ENCODE measurements at places on chromosomes 4 and X.
A peak's percentile ranks its signal among the peaks of the same experiment; 100 is the strongest.

DNA sequence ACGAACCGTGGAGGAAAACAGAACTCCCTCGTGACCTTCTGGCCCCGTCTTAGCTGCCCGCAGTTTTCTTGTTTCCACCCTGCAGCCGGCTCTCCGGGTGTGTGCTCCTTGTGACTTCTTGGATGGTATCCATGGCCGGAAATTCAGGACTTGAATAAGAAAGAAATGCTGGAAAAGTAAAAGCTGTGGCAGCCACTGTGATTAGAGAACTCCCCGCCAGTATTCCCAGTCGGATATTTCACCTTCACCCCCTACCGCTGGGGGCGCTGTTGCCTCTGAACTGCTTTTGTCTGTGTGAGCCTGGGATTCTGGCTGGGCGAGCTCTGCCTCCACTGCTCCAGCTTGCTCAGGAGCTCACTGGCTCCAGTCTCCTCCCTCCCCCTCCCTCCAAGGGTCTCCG is 41.5 kb upstream of the CYP4V2 start:
- no peak for DNase-seq

GRCh38 chrX:46587158-46587557 is 13.6 kb downstream of the CHST7 start:
- DNase-seq = no peak

DNA sequence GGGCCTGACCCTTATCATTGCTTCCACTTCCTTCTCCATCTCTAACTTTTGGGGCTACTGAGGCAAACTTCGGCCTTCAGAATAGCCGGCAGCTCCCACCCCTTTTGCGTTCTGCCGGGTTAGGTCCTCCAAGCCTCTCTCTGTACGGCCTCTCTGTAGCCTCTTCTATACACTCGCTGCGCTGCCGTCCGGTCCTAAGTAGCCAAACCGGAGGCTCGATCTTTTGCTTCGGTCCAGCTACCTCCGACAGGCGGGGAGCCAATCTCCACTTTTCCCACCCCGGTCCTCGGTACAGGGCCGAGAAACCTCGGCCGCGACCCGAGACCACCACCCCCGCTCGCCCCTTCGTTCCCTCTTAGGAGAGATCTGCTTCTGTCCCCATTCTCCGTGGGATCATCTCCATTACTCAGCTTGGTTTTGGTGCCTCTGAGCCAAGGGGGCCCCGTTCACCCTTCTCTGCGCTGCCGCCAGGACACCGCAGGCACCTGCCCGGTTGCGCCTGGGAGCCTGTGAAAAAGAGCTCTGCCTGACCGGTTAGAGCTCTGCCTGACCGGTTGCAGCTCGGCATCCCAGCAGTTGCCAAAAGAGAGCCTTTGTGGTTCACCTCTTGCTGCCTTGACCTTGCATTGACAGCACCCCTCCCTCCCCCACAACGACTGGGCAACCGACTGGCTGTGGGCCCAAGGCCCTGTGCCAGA is 1.0 kb upstream of the HTR2C start:
- no peak for DNase-seq

DNA sequence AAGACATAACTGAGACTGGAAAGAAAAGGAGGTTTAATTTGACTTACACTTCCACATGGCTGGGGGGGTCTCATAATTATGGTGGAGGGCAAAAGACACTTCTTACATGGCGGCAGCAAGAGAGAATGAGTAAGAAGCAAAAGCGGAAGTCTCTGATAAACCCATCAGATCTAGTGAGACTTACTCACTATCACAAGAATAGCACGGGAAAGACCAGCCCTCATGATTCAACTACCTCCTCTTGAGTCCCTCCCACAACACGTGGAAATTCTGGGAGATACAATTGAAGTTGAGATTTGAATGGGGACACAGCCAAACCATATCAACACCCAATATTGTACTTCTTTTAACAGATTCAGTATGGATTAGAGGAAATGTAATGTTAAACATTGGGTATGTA is 646.6 kb downstream of the ANKRD50 start:
- no peak for DNase-seq

- DNase-seq = no peak
Measured at GRCh38 chrX:100445593-100445992, 35.5 kb upstream of the PCDH19 start.

DNA sequence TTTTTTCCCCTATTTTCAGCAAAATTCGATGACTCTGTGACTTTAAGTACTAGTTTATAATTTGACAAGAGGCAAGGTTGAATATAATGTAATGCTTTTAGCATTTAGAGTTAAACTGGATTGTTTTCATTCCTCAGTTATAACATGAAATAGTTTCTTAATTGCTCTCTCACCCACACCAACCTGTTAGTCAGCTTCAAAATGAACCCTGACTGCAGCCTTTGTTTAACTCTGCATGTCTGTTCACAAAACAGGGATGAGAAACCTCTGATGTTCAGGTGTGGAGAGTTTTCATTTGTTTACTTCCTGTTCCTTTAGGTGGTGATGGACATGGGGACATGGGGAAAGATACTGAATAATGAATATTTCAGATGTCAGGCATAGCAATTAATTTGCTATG is 49.9 kb upstream of the MND1 start:
- no peak for DNase-seq

DNA sequence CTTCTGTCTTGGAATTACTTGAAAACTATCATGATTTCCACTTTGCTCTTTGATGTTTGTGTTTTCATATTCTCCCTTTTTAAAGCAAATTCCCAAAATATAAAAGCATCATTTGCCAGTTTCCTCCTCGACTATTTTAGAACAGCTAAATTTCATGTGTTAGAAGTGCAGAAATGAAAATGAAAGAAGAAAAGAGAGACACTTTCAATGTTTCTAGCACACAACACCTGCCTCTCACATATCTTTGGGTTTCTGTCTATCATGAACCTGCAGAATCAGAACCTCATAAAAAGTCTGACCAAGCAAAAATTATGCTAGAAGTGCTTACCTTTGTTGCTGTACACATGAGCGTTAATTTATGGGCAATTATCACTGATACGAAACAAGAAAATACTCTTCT is 1.9 kb upstream of the NEUROG2 start:
- no peak for DNase-seq

- peak; percentile 70 for DNase-seq
Measured at GRCh38 chr4:2942532-2943363, 20.5 kb downstream of the NOP14 start.

GRCh38 chr4:155854582-155855226 is 11.4 kb downstream of the ASIC5 start:
- no peak for DNase-seq

DNA sequence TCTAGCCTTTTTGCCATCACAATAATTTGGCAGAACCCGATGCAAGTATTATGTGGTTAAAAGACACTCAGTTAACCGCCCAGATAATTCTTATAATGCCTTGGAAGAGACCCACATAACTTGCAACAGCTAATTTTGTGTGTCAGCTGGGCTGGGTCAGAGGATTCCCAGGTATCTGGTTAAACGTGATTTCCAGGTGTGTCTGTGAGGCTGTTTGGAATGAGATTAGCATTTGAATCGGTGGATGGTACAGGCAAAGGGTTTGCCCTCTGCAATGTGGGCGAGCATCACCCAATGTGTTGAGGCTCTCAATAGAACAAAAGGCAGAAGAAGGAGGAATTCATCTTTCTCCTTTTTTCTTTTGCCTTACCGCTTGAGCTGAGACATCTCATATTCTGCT is 314.2 kb upstream of the PUDP start:
- DNase-seq = no peak

DNA sequence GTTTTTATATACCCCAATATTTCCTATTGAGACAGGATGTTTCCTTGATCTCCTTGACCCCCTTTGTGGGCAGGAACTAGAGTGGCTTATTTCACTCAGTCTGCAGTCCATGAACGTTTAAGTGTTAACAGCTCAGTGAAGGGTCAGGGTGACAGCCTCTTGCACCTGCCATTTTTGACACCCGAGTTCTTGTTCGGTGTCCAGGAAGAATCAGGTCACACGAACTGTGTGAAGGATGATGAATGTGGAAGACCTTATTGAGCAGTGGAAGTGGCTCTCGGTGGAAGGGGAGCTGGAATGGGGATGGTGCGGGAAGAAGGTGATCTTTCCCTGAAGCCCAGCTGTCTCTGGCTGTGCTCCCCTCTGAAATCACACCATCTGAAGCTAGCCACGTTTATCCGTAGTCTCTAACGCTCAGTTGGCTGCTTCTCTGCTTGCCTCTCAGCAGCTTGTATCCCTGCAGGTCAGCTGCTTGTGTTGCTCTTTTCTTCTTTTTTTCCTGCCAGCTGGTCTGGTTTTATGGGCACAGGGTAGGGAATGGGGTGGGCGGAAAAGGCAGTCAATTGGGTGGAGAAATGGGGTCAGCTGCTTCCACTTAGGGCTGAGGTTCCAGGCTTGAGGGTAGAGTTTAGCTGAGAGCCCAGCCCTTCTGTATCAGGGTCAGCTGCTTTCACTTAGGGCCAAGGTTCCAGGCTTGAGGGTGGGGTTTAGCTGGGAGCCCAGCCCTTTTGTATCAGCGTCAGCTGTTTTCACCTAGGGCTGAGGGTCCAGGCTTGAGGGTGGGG is 29.0 kb upstream of the CCNG2 start:
- DNase-seq = no peak

- no peak for DNase-seq
Measured at GRCh38 chrX:96710031-96710430, 25.4 kb downstream of the DIAPH2 start.

DNA sequence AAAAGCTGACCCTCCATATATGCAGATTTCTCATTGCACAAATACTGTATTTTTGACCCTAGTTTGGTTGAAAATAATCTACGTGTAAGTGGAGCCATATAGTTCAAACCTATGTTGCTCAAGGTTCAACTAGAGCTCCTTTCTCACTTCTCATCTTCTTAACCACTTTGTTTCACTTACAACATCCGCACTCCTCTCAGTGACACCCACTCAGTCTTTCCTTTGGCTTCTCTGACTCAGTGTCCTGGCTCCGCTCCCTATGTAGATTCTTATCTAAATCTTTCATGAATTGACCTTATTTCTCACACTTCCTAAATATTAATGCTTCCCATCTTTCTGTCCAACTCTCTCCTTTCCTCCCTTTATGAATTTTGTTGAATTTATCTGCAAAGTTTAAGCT is 32.9 kb upstream of the DKK2 start:
- no peak for DNase-seq

DNA sequence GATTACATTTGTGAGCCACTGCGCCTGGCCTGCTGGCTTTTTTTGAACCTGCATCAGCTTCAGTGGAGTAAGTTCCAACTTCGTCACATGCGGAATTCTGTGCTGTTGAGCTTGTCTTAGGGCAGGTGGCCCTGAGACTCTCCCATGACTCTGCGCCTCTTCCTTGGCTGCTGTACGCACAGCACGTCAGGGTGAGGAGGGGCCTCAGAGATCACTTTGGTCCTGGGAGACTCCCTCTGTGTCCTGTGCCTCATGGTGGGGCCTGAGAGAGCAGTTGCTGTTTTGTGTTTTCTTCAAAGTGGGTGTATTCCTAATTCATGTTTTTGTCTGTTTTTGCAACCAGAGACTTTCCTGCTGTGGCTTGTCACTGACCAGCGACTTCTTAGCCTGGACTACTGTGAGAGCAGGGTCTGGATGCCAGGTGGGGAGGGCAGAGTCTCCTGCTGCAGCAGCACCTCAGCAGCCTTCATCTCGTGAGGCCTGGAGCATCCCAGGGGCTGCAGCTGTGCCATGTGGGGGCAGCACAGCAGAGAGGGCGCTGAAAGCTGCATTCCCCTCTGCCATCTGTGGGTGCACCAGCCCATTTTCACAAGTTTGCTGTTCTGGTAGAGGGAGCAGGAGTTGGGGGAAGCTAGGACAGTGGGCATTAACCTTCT is 107.8 kb downstream of the TNIP2 start:
- no peak for DNase-seq

- DNase-seq = no peak
Measured at GRCh38 chr4:5773271-5773555, 62.2 kb downstream of the EVC start.

GRCh38 chr4:87541521-87541920 is 12.3 kb upstream of the SPARCL1 start:
- no peak for DNase-seq

- no peak for DNase-seq
Measured at GRCh38 chr4:3337811-3338210, 45.0 kb downstream of the RGS12 start.

DNA sequence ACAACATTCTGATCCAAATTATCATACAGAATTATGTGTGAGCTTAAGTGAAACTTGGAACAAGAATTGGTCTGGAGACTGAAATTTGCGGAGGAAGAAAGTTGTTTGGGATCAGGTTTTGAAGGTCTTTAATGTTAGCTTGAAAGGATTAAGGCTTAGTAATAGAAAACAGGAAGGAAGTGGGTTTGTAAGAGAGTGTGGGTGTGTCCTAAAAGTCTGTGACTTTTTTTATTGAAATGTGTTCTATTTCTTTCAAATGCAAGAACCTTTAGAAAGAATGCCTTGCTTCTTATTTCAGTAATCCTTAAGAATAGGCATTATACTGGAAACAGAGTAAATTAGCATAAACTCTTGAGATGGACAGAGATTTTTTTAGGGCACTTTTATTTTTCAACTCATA is 198.0 kb downstream of the GALNTL6 start:
- no peak for DNase-seq

GRCh38 chr4:71322425-71322824 is 16.4 kb upstream of the SLC4A4 start:
- DNase-seq = no peak

DNA sequence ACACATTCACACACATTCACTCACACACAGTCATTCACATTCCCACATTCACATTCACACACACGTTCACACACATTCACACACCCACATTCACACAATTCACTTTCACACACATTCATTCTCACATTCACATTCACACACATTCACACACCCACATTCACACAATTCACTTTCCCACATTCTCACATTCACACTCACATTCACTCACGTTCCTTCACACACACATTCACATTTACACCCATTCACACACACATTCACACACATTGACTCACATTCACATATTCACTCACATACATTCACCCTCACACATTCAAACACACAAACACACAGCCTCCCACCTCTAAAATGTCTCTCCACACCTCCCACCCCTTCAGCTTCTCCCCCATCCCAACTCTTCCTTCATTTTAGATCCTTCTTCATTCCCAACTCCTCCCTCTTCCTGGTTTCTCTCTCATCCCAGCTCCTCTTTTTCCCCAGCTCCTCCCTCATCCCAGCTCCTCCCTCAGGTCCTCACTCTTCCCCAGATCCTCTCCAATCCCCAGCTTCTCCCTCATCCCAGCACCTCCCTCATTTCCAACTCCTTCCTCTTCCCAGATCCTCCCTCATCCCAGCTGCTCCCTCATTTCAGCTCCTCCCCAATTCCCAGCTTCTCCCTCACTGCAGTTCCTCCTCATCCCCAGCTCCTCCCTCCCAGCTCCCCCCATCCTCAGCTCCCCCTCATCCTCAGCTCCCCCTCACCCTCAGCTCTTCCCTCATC is 111.0 kb downstream of the FAM53A start:
- DNase-seq = no peak

- DNase-seq = no peak
Measured at GRCh38 chr4:137968956-137969678, 273.0 kb downstream of the SLC7A11 start.

GRCh38 chr4:1403591-1404572 is 2.4 kb downstream of the NKX1-1 start:
- no peak for DNase-seq

GRCh38 chr4:107996949-107997788 is 7.5 kb downstream of the HADH start:
- DNase-seq = no peak

- DNase-seq = no peak
Measured at GRCh38 chr4:113962719-113963265, 16.7 kb downstream of the ARSJ start.

Measured in natural killer cell (primary cell).